ENCODE measurements at places on chromosomes 7 and 10.
A peak's percentile ranks its signal among the peaks of the same experiment; 100 is the strongest.

- H3K4me1 ChIP-seq: no peaks in the 10 kb centered on the region
- H3K27ac ChIP-seq: no peak overlapping the region
- H3K4me3 ChIP-seq: no peak overlapping the region
- no peaks in the 10 kb centered on the region for H3K27me3 ChIP-seq
- DNase-seq: no peak
- no peaks in the 10 kb centered on the region for H3K36me3 ChIP-seq
Measured at GRCh38 chr7:109503421-109503820, 933.7 kb downstream of the DNAJB9 start.

DNA sequence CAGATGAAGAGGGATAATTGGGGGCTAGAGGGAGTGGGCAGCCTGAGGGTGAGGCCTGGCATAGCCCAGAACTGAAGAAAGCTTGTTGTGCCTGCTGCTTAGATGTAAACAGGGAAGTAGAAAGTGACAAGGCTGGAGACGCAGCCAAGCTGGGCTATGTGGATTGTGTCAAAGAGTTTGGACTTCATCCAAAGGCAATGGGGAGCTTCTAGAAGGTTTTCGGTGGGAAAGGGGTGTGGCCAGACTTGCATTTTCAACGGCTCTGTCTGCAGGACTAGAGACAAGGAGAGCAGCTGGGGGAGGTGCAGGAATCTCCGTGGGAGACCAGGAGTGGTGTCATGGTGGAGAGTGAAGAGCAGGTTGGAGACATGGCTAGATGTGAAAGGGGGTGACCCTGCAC lies 48.8 kb downstream of the GOLGA7B start:
- no peak overlapping the region for H3K4me3 ChIP-seq
- no peaks in the 10 kb centered on the region for H3K36me3 ChIP-seq
- H3K27me3 ChIP-seq: no peaks in the 10 kb centered on the region
- peaks cover 14% of the 10 kb centered on the region for H3K4me1 ChIP-seq
- no peak overlapping the region for H3K27ac ChIP-seq
- DNase-seq: no peak

DNA sequence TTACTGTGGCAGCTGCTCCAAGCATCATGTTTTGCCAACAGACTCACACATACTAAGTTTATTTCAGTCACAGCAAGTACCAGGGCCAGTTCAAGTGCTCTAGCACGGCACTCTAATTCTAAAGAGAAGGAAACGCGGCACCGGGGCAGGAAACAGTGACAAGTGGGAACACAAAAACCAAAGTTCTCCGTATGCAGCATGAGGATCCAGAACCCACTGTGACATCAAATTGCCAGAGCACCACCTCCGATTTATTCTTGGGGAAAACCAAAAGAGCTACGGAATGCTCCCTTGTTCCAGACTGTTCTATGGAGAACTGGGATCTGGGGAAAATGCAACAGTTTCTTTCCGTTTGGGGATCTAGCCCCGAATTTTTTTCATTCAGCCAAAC lies 448 bp upstream of the PTER start:
- peak overlapping the region; percentile 63 for H3K4me3 ChIP-seq
- H3K4me1 ChIP-seq: peaks cover 18% of the 10 kb centered on the region
- H3K27me3 ChIP-seq: no peaks in the 10 kb centered on the region
- DNase-seq: no peak
- H3K36me3 ChIP-seq: no peaks in the 10 kb centered on the region

- H3K4me1 ChIP-seq: peaks cover 51% of the 10 kb centered on the region
- H3K36me3 ChIP-seq: no peaks in the 10 kb centered on the region
- no peak for DNase-seq
- peak overlapping the region; percentile 35 for H3K4me3 ChIP-seq
- no peaks in the 10 kb centered on the region for H3K27me3 ChIP-seq
Measured at GRCh38 chr10:132514821-132515520, 22.6 kb upstream of the INPP5A start.

GRCh38 chr7:103686064-103686463 lies 240.1 kb upstream of the SLC26A5 start:
- H3K27me3 ChIP-seq: no peaks in the 10 kb centered on the region
- H3K4me3 ChIP-seq: no peak overlapping the region
- H3K36me3 ChIP-seq: no peaks in the 10 kb centered on the region
- no peaks in the 10 kb centered on the region for H3K4me1 ChIP-seq
- H3K27ac ChIP-seq: no peak overlapping the region

- H3K36me3 ChIP-seq: no peaks in the 10 kb centered on the region
- H3K4me3 ChIP-seq: no peak overlapping the region
- DNase-seq: no peak
- no peak overlapping the region for H3K27ac ChIP-seq
Measured at GRCh38 chr7:116686812-116687419, 14.9 kb downstream of the MET start.

DNA sequence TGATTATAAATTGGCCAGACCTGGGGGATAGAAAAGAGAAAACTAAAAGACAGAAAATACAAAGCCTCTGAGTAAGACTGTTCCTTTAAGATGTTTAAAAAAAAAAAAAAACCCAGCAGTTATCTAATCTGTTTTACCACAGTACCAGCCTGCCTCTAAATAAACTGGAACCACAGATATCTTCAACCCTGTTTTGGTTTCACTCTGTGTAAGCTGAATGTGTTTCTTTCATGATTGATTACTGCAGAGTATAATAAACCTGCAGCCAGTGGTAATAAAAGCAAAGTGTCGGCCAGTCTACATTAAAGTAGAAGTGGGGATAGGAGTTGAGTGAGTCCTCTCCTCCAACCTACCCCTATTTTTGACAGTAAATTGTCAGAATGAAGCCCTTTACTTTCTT lies 40.6 kb downstream of the MGAM2 start:
- no peak for DNase-seq
- no peak overlapping the region for H3K4me3 ChIP-seq
- no peak overlapping the region for H3K27ac ChIP-seq
- H3K4me1 ChIP-seq: no peaks in the 10 kb centered on the region
- no peaks in the 10 kb centered on the region for H3K27me3 ChIP-seq
- H3K36me3 ChIP-seq: no peaks in the 10 kb centered on the region

DNA sequence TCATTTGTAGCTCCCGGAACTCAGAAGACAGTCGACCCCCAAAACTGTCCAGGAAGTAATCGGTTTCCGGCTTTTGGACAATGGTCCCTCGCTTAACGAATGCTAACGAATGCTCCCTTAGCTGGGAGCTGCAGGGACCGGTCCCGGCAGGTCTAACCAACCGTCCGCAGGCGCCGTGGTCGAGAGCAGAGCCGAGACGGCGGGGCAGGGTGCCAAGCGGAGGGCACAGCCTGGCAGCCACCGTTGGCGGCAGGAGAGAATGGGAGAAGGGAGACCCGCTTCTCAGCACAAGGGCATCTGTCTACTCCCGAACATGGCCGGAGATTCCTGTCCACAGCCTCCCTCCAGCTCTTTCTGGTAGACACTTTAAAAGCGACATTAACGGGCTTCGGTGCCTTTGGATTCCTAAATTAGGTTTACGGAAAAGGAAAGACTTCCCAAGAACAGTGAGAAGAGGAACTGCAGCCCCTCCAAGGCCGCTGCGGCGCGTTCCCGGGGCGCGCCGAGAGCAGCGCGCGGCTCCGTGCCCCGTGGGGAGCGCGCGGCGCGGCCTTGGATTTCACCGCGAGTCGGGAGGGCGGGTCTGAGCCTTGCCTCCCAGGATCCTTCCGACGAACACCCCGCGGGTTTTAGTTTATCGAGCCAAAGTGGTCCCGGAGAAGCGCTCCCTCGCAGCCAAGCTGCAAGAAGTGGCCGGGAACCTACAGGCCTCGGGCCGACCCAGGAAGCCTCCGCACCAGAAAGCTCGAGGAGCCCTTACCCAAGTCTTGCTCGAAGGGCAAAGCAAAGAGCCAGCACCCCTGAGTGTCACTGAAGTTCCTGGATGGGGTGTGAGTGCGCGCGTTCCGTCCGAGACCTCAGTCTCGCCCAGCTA lies 3.6 kb upstream of the TBX20 start:
- H3K27me3 ChIP-seq: peaks cover 26% of the 10 kb centered on the region
- no peaks in the 10 kb centered on the region for H3K36me3 ChIP-seq
- peak; percentile 73 for DNase-seq
- peak overlapping the region; percentile 81 for H3K4me3 ChIP-seq
- H3K4me1 ChIP-seq: peaks cover 21% of the 10 kb centered on the region

- no peaks in the 10 kb centered on the region for H3K36me3 ChIP-seq
- no peak overlapping the region for H3K4me3 ChIP-seq
- H3K27me3 ChIP-seq: no peaks in the 10 kb centered on the region
- no peaks in the 10 kb centered on the region for H3K4me1 ChIP-seq
- DNase-seq: no peak
- H3K27ac ChIP-seq: no peak overlapping the region
Measured at GRCh38 chr7:73831584-73831833, 713 bp downstream of the CLDN4 start.

DNA sequence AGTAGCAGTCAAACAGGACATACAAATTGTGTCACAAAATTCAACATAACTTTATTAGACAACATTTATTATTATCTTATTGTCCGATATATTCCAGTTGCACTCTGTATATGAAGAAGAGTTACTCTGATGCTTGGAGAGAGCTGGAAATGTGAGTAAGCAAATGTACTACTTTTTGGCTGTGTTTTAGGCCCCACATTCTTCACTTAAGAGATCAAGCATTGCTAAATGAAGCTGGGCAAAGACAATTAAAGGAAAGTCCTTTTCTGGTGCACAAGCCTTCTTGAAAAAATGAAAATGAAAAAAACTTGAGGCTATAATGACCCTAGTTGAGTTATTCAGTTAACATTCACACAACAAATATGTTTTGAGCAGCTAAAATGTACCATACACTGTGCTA lies 26.1 kb downstream of the MYPN start:
- H3K27ac ChIP-seq: peak overlapping the region; percentile 69
- DNase-seq: no peak
- H3K27me3 ChIP-seq: no peaks in the 10 kb centered on the region
- H3K4me3 ChIP-seq: no peak overlapping the region

GRCh38 chr10:24737001-24737400 lies 13.3 kb upstream of the ARHGAP21 start:
- H3K36me3 ChIP-seq: no peaks in the 10 kb centered on the region
- no peak overlapping the region for H3K4me3 ChIP-seq
- no peaks in the 10 kb centered on the region for H3K27me3 ChIP-seq
- no peaks in the 10 kb centered on the region for H3K4me1 ChIP-seq
- H3K27ac ChIP-seq: no peak overlapping the region

- no peak overlapping the region for H3K4me3 ChIP-seq
- no peaks in the 10 kb centered on the region for H3K36me3 ChIP-seq
- no peak overlapping the region for H3K27ac ChIP-seq
- no peaks in the 10 kb centered on the region for H3K27me3 ChIP-seq
- no peak for DNase-seq
- no peaks in the 10 kb centered on the region for H3K4me1 ChIP-seq
Measured at GRCh38 chr7:113904521-113904920, 14.3 kb downstream of the PPP1R3A start.

DNA sequence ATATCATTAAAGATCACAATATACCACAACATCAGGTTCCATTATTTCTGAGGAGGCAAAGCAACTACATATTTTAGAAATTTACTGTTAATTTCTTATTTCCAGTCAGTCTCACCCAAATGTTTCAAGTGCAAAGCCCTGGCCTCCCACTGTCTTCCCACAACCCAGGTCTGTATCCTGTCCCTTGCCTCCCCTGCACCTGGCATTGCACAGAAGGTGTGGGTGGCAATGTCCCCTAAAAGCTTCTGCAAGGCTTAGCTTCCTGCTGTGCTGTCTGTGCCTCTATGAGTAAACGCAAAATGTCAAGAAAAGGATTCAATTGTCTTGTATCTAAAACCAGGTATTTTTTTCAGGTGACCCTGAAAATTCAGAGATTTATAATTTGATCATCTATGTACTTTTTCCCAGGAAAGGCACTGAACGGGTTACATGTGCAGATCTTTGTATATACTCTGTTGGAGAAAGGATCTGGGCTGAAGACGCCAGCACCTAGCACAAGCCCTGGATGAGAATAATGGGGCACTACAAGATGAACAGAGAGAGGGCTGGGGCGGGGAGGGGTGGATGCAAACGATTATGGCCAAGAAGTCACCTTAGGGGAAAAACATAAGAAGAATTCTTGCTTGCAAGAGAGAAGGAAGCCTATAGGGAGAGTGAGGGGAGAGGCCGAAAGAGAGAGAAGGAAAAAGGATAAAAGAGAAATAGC lies 3.1 kb upstream of the ANTXRL start:
- H3K27ac ChIP-seq: no peak overlapping the region
- DNase-seq: no peak
- H3K4me3 ChIP-seq: peak overlapping the region; percentile 81
- H3K4me1 ChIP-seq: peaks cover 20% of the 10 kb centered on the region

- peak within 1 kb of the TSS; percentile 66 for H3K4me3 ChIP-seq
- peaks cover 27% of the 10 kb centered on the region for H3K4me1 ChIP-seq
- no peak within 1 kb of the TSS for H3K27ac ChIP-seq
Measured at GRCh38 chr10:103493362-103493915, at the start of gene NEURL1. NEURL1 (plus strand) TSS chr10:103493705; CDS start chr10:103494388, 683 bp downstream.

- no peaks in the 10 kb centered on the region for H3K27me3 ChIP-seq
- no peak overlapping the region for H3K27ac ChIP-seq
- DNase-seq: no peak
- H3K36me3 ChIP-seq: no peaks in the 10 kb centered on the region
- no peaks in the 10 kb centered on the region for H3K4me1 ChIP-seq
Measured at GRCh38 chr10:1788401-1788800, 51.1 kb upstream of the ADARB2 start.

DNA sequence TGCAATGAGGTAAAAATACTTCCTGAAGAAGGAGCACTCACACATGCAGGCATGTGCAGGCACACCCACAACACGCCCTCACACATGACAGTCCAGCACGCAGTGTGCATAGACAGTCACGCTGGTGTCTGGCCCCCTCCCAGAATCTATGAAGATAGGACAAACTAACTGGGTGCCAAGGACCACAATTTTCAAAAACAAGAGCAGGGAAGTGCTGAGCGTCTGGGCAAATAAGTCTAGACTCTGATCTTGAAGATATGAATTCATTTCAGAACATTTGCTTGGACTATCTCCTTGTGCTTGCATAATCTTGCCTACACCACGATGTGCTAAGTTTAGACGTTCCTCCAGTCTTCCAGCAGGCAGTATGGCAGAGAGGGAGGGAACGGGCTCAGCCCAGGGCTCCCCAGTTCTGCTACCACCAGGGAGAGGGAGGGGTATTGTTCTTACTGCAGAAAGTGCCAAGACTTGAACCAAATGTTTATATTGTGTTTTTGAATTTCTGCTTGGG lies 276.5 kb upstream of the KLF6 start:
- no peaks in the 10 kb centered on the region for H3K36me3 ChIP-seq
- peak overlapping the region; percentile 10 for H3K27ac ChIP-seq
- H3K4me1 ChIP-seq: no peaks in the 10 kb centered on the region

- no peaks in the 10 kb centered on the region for H3K27me3 ChIP-seq
- DNase-seq: no peak
- H3K4me1 ChIP-seq: no peaks in the 10 kb centered on the region
- H3K4me3 ChIP-seq: no peak overlapping the region
Measured at GRCh38 chr7:70053421-70053820, 455.1 kb downstream of the AUTS2 start.
